Germinal center (tissue), 1 donor: ENCODE measurements at places on chromosomes 5 and 9.

DNA sequence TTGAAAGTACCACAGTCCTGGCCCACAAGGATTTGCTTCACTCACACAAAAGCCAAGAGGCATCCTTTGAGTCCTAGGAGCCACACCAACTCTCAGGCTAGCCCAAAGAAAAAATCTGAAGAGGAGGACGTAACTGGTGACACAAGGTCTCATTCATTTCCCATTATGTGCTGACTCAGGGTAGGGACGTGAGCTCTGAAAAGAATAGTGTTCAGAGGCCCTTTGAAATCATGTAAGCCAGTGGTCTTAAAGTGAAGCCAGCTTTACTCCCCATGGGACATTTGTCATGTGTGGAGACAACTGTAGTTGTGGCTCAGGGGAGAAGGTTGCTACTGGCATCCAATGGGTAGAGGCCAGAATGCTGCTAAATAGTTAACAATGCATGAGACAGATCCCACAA is 332.4 kb downstream of the KCTD16 start:
- no peak for DNase-seq

DNA sequence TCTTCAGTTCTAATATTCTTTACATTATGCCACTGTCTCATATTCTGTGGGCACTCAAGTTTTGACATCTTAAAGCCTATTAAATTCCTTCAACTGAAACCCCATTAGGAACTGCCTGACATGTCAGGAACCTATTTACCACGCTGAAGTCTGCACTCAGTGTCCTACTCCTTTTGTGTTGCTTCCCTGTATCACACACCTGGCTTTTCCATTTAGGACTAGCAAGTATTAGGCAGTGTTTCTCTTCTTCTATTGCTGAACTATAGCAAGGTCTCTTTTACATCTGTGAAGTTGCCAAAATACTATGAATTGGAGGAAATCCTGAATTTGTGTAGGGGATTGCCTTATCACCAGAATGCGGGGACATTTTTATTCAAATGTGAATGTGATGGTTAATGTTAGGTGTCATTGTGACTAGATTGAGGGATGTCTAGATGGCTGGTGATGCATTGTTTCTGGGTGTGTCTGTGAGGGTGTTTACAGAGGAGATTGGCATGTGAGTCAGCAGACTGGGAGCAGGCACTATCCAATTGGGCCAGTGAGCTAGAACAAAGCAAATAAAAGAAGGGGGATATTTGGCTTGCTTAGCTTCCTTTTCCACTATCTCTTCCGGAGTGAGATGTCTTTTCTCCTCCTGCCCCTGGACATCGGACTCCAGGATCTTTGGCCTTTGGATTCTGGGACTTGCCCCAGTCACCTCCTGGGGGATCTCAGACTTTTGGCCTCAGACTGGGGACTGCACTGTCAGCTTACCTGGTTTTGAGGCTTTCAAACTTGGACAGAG is 21.2 kb upstream of the VCAN start:
- DNase-seq: no peak

- DNase-seq: no peak
Observed at GRCh38 chr5:179596421-179596820, 27.1 kb downstream of the HNRNPH1 start.

DNA sequence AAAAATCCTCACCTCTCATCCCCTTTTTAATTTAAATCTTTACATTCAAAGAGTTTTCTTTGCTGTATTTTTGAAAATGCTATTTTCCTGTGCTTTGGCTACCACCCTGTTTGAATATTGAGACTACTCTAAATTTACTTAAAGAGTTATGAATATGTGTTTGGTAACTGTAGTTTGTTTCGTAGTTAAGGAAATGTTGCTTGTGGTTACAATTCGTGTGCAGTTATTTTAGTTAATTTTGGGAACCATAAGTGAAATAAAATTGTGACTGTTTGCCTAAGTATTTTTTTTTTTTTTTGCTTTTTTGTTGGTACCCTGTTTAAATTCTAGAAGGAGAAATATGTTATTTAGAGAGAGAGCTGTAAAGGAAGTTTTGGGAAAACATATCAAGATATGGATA is 78.7 kb downstream of the XRCC4 start:
- DNase-seq: no peak

- DNase-seq: no peak
Observed at GRCh38 chr5:136420168-136420898, 55.0 kb upstream of the TRPC7 start.

DNA sequence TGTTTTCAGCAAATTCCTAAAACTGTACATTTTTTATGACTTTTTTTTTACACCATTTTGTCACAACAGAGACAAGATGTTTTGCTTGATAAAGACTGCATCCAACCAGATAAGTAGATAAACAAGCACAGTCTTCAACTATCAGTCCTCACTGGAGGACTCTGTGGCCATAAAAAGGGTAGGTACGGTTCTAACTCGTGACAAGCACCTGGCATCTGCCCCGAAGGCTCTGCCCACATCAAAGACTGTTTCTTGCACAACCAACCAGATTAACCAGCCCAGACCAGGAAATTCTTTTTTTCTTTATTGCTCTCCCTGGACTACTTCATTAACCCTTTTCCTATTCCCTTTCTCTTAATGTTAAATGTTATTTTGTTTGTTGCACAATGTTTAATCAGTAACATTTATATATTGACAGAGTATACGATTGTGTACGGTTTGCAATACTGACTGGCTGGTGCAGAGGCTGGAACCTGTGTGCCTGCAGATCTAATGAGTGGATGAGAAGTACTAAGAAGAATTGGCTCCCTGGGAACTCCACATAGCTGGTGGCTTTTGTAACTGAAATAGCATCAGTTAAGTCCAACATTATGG is 74.1 kb downstream of the SERINC5 start:
- DNase-seq: no peak

GRCh38 chr5:71934322-71934721 is 173.0 kb upstream of the MAP1B start:
- no peak for DNase-seq
